ENCODE measurements at places on chromosomes 5 and 9. TPM values are rescaled to one million over a fixed set of nuclear protein-coding genes. Genes with fewer than 3 reads are reported as not detected.
A peak's percentile ranks its signal among the peaks of the same experiment; 100 is the strongest.

GRCh38 chr5:65482296-65482735 lies 596 bp upstream of the ADAMTS6 start:
- no peaks in the 10 kb centered on the region for H3K36me3 ChIP-seq
- peak overlapping the region; percentile 89 for H3K27ac ChIP-seq
- H3K4me3 ChIP-seq, result peak overlapping the region; percentile 50
- H3K27me3 ChIP-seq, result no peaks in the 10 kb centered on the region
- peak; percentile 16 for DNase-seq

FAM153A gene
- not detected for total RNA-seq

- no peak for DNase-seq
- H3K27me3 ChIP-seq, result no peaks in the 10 kb centered on the region
- no peaks in the 10 kb centered on the region for H3K36me3 ChIP-seq
- no peak overlapping the region for H3K27ac ChIP-seq
- no peaks in the 10 kb centered on the region for H3K4me1 ChIP-seq
Measured at GRCh38 chr9:35303567-35303966, 141.8 kb downstream of the UNC13B start.

- H3K4me3 ChIP-seq, result no peak overlapping the region
- DNase-seq, result no peak
- no peaks in the 10 kb centered on the region for H3K27me3 ChIP-seq
- H3K4me1 ChIP-seq, result no peaks in the 10 kb centered on the region
- no peak overlapping the region for H3K27ac ChIP-seq
- H3K36me3 ChIP-seq, result peaks cover 8% of the 10 kb centered on the region
Measured at GRCh38 chr9:132063281-132063680, 16.4 kb downstream of the MED27 start.

DNA sequence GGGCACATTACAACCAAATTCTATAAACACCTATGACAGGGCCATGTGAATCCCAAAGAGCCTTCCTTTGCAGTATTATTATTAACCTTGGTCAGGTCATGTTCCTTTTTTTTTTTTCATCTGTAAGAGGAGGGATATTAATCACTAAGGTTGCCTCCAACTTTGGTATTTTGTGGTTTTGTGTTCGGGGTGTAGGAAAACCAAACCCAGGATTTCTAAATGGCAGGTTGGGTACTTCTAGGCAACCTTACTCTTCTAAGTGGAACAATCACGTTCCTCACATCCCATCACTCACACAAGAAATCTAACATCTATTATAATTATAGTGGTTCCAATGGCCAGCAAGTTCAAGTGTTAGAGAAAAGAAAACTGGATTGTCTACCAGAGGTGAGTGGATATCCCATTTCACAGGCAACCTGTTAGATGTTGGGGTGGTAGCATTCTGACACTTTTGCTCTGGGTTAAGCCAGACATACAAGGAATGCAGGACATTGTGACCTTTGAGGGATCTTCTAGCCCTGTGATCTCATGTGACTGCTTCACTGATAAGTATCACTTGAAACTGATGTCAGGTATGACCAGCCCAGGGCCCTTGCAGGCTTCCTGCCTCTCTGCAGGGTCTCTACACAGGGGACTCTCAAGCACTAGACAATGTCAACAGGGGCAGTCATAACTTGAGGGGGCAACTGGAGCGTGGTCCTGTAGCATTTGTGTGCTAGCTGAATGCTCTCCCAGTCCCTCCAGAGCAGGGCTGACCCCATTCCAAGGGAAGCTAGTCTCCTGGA lies 126.2 kb upstream of the VLDLR start:
- no peak overlapping the region for H3K4me3 ChIP-seq
- H3K36me3 ChIP-seq, result no peaks in the 10 kb centered on the region

DNA sequence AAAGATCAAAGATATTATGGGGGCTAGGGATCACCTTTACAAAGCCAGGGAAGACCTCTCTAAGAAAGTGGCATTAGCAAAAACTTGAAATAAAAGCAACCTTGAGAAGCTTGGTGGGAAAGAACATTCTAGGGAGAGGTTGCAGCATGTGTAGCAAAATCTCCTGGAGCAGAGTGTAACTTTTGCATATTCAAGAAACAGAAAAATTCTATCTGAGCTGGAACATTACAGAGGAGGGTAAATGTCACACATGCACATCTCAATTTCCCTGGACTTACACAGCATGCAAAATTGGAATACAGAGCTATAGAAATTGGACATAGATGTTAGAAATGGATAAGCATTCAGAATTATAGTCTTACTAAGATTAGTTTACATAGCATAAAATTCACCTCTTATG lies 510.0 kb downstream of the CETN3 start:
- H3K27me3 ChIP-seq, result no peaks in the 10 kb centered on the region
- H3K4me1 ChIP-seq, result no peaks in the 10 kb centered on the region
- DNase-seq, result no peak
- no peak overlapping the region for H3K4me3 ChIP-seq
- H3K27ac ChIP-seq, result no peak overlapping the region
- no peaks in the 10 kb centered on the region for H3K36me3 ChIP-seq

GRCh38 chr5:62256161-62257019 lies 49.6 kb upstream of the KIF2A start:
- DNase-seq, result no peak
- no peak overlapping the region for H3K4me3 ChIP-seq
- H3K27me3 ChIP-seq, result no peaks in the 10 kb centered on the region
- 0 out of 2 replicates have a peak, but pooled peaks cover 3% of the 10 kb centered on the region for H3K4me1 ChIP-seq
- no peak overlapping the region for H3K27ac ChIP-seq

PLAC8L1 gene
- total RNA-seq, result 0.27 TPM
